T-cell (primary cell): ENCODE measurements at places on chromosomes 6 and 20.

DNA sequence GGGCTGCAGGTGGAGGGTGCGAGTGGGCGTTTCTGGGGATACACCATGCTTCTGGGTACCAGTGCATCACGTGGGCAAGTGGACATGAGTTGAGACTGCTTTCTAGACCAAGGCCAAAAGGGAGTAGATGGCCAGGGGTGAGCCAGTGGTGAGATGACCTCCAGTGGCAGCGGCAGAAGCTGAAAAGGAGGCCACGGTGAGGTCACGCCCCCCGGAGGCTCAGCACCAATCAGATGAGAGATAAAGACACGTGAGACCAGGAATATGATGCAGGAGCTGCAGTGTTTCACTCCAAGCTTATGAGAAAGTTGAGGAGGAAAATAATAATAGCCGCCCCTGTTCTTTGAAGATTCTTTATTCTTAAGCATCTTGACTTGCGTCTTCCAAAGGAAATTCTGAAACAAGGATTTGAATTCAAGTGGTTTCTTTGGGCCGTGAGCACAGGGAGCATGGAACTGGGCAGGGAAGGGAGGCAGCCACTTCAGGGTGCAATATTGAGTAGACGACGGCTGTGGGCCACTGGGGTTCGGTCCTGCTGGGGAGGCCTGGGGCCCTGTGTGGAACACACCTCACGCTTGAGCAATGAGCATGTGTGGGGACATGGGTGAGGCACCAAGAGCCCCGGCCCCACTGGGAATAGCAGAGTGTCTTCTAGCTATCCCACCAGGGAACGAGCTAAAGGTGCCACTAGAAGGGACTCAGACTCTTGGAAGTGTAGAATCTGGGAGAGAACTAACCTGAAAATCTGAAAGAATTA lies 156.7 kb upstream of the LRFN2 start:
- no peak for DNase-seq

- DNase-seq, result no peak
These were observed 193.8 kb upstream of the SNX9 start for GRCh38 chr6:157629220-157629619.

- DNase-seq, result no peak
These were observed 80.8 kb downstream of the RCAN2 start for GRCh38 chr6:46410334-46410953.

DNA sequence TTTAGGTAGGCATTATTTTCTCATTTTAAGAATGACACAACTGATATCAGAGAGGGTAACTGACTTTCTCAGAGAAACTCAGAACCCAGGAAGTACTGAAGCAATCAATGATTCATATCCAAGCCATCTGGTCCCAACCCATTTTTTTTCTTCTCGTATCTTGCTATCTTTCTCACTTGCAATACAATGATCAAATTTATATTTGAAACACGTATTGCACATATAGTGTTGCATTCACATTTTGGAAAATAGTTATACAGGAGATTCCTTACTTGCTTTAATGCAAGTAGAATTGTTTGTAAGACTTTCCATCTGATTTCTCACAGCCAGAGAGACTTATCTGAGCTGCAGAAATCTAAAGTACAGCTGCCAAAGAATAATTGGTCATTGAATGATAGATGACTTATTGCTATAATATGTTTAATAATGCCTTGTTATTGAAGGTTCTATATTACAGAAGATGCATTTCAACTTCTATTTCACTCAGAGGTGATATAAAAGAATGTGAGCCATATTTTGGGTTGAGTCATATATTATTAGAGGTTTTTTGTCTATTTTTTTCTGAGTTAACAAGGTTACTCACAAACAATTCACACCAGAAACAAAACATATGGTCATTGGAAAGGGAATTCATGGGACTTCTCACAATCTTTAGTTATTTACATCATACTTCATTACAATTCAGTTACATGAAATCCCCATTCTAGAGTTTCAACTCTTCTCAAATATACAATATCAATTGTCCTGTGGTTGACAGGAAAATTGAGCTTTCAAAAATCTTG lies 337.5 kb upstream of the CITED2 start:
- DNase-seq, result no peak

DNA sequence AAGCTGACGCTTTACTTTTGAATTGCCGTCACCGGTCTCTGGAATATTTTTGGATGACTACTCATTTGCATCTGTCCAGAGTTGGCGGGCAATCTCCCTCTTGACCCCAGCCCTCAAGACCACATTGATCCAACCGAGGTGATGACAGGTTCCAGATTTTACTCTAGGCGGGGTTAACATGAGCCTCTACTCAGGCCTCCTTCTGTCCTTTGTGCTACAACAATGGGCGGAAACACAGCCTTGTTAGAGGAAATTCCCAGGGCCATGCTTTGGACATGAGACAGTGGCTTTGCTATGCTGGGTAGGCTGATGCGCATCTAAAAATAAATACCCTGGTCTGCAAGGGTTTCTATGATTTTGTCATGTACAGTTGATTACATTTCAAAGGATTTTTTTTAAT lies 27.0 kb upstream of the ADGRF5 start:
- DNase-seq, result no peak

- no peak for DNase-seq
These were observed 21.7 kb downstream of the MAP1LC3A start for GRCh38 chr20:34579979-34580940.

GRCh38 chr20:50344232-50345071 lies 153.8 kb downstream of the CEBPB start:
- DNase-seq, result no peak

- no peak for DNase-seq
These were observed 83.7 kb upstream of the CCDC28A start for GRCh38 chr6:138689849-138690248.

GRCh38 chr20:46018112-46018511 lies 9.4 kb downstream of the MMP9 start:
- no peak for DNase-seq

GRCh38 chr20:51221791-51222408 lies 199.0 kb upstream of the KCNG1 start:
- no peak for DNase-seq

- DNase-seq, result no peak
These were observed 17.2 kb upstream of the MAS1L start for GRCh38 chr6:29504961-29505360.

- DNase-seq, result no peak
These were observed 7.4 kb upstream of the IGF2R start for GRCh38 chr6:159961528-159961927.

GRCh38 chr6:159913375-159913774 lies 22.6 kb downstream of the MAS1 start:
- no peak for DNase-seq

DNA sequence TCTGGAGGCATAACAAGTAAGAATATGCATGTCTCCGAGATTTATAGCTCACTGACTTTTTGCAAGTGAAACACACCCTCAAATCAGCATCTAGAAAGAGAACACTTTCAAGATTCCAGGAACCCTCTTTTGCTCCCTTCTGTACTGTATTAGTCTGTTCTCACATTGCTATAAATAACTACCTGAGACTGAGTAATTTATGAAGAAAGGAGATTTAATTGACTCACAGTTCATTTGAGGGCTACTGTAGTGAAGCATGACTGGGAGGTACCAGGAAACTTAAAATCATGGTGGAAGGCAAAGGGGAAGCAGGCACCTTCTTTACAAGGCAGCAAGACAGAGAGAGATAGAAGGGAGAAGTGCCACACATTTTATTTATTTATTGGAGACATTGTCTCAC lies 269.9 kb downstream of the UTRN start:
- DNase-seq, result no peak

DNA sequence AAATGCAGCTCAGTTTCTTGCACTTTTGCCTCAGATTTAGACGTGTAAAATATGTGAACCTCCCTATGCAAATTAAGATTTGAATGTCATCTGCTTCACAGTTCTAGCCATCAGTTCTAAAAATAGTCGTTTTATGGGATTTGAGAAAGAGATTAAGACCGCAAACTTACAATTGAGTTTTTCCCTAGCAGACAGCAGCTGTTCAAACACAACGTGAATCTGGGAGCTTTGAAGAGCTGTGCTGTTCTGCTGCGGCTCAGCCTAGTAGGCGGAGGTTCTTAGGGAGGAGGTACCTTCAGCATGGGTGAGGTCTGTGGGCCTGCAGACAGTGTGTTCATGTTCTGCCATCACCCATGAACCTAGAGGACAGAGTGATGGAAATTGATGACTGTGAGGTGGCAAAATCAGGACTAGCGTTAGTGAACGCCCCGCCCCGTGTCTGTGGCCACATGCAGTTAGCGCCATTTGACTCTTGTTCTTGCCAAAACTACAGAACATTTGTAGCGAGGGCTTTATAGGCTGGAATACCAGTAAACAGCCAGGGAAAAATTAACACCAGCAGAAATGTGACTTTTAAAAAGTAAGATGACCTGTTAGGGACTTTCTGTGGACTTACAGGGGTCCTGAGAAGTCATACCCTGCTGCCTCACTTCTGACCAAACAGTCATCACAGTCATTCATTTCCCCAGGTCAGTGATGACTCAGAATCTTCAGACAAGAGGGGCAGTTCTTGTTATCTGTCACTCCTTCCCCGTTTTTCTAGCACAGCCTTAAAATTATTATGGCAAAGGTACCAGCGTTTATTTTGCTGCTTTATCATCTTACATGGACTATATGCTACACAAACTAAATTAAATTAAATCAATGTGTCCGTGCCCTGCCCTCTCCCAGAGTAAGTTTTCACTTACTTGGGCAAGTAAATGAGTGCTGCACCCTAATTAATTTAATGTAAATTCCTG lies 84.3 kb upstream of the TMEM181 start:
- DNase-seq, result no peak

DNA sequence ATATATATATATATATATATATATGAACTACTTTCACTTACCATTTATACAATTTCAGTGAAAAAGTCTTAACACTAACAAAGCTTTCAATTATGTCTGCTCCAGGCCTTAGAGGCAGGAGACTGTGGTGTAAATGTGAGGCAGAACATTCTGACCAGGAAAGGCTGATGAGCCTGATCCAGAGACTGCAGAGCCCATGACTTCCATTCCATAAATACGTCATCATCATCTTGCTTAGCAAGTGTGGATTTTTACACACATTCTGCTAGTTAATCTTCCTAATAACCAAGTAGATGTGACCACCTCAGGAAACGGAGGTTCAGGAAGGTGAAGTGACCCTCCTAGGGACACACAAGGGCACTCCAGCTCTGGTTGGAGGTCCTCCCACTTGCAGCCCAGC lies 14.9 kb downstream of the TRERF1 start:
- no peak for DNase-seq

- no peak for DNase-seq
These were observed 363.5 kb downstream of the ESR1 start for GRCh38 chr6:152170702-152171667.

DNA sequence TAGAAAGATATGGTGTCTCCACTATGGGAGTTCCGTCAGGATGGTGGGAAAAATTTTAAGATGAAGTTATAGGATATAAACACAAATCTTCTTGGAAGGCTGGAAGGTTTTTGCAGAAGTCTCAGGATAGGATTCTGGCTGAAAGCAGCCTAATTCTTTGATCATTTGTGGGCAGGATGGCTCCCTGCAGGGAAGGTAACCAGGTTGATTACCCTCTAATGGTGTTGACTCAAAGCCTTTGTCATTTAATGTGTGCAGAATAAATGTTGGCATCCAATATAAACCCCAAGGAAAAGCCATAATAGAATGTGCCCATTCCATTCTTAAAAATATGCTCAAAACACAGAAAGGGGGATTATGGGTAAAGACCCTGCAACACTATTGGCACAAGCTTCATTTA lies 204.3 kb downstream of the EPM2A start:
- no peak for DNase-seq

- DNase-seq, result no peak
These were observed 139.9 kb upstream of the CDYL start for GRCh38 chr6:4636191-4636880.

DNA sequence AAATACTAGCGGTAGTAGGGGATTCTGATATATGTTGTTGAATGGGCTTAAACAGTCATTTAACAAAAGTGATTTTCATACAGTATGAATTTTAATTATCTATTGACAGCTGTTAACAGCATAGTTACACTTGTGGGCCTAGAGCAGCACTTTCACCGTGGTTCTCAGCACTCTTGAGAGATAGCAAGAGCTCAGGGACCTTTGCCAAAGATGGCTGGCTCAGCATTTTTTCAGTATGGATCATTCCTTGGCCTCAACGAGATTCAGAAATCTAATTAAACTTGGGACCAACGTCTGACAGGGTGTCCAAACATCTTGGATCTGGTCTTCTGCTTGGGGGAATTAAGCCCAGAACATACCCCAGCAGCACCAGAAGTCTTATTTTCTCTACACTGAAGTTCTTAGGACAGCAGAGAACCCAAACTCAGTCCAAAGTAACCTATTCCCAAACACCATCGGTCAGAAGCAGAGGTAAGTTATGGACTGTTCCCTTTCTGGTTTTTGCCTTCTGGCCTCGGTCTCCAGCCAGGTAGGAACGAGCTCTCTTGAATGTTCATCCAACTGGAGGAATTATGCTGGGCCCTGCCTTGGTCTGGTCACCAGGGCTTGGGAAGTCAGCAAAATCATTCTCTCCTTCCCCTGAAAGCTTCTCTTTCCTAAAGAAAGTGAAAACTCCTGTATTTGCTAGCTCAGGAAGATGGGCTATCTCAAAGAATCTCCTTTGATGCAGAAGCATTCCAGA lies 25.7 kb downstream of the PRPH2 start:
- DNase-seq, result no peak

DNA sequence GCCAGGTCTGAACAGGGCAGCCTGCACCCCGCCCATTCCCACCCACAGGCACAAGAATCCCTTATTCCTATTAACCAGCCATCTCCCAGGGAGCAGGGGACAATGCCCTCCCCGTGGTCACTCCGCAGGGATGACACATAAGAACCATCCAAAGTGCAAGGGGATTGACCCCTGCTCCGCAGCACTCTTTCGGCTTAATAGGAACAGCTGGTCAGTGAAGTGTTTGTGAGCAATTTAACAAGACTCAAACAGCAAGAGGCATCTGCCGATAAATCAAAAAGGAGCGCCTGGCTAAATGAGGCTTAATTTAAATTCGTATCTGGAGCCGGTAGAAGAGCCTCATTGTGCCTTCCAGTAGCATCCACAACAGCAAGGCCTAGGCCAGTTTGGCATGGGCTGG lies 389.4 kb downstream of the RNGTT start:
- DNase-seq, result no peak

GRCh38 chr6:24959319-24959718 lies 23.6 kb upstream of the RIPOR2 start:
- no peak for DNase-seq

DNA sequence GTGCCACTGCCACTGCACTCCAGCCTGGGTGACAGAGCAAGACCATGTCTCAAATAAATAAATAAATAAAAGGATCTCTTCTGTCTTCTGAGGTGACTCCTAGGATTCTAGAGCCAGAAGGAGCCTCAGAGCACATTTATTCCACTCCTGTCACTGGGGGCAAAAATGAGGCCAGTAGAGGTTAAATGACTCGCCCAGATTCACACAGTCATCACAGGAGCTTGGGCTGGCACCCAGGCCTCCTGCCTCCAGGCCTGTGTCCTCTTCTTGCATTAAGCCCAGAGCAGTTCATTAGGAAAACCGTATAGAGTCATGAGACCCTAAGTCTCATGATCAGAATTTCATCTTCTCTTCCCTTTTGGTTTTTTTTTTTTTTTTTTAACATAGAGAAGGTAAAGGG lies 243.3 kb downstream of the NRN1 start:
- DNase-seq, result no peak
